Activated T-cell treated with anti-CD3 and anti-CD28 coated beads, Interleukin-2, amount 50 U/mL, for 4 hours (primary cell): ENCODE measurements at places on chromosomes 4 and X.

GRCh38 chrX:34426334-34426733, 230.8 kb downstream of the TMEM47 start:
- DNase-seq, result no peak

- no peak for DNase-seq
These were observed 641.4 kb downstream of the ZNF674 start for GRCh38 chrX:45903781-45904201.

DNA sequence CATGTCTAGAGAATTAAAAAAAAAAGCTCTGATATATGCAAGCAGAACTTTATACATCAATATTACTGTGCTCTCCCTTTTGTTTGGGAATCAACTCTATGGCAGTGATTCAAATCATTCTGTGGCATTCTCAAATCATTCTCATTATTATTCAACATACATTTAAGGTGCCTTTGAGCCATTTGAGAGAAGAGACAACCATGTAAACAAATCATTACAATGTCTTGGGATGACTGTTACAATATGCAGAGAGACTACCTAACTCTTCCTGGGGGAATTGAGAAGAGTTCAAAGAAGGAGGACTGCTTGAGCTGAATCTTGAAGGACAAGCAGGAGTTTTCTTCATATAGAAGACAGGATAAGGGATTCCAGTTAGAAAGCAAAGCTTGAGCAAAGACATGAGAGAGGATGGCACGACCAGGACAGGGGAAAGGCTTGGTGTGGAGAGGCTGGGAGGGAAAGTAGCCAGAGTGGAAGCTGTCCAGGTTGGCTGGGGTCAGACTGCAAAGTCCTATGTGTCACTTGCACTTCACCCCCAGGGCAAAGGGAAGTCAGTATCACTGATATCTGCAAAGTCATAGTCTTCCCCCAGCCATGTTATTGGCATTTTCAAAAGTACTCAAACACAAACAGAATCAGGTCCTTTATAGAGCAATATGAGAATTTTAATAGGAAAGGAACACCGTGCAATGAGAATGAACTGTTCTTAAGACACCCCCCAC, 9.0 kb downstream of the SEC24D start:
- DNase-seq, result no peak

DNA sequence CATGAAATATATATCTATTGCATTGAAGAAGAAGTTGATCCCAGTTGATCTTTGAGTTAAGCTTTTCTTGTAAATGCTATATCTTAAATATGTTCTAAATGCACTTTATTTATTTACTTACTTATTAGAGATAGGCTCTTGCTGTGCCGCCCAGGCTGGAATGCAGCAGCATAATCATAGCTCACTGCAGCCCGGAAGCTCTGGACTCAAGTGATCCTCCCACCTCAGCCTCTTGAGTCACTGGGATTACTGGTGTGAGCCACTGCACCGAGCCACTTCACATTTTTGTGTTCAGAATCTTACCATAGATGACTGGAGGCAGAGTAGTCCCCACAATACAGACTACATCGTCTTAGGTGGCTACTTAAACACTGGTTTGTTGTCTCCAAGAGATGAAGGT, 324.3 kb upstream of the SLIT2 start:
- DNase-seq, result no peak

GRCh38 chr4:154566639-154567204, 3.9 kb downstream of the FGB start:
- DNase-seq, result no peak

GRCh38 chr4:19425146-19425545, 826.6 kb upstream of the SLIT2 start:
- DNase-seq, result no peak

GRCh38 chr4:71449878-71450277, 111.1 kb downstream of the SLC4A4 start:
- DNase-seq, result no peak

GRCh38 chr4:119525771-119526712, 102.6 kb downstream of the PDE5A start:
- DNase-seq, result no peak

- DNase-seq, result no peak
These were observed 3.4 kb upstream of the IGBP1 start for GRCh38 chrX:70129816-70130215.

- no peak for DNase-seq
These were observed 62.1 kb upstream of the LANCL3 start for GRCh38 chrX:37509349-37509748.

- no peak for DNase-seq
These were observed 82.3 kb downstream of the COMMD8 start for GRCh38 chr4:47381172-47381571.

GRCh38 chr4:8939840-8940742, 68.5 kb upstream of the HMX1 start:
- no peak for DNase-seq

- no peak for DNase-seq
These were observed 271.1 kb upstream of the ZFP42 start for GRCh38 chr4:187724456-187724855.

DNA sequence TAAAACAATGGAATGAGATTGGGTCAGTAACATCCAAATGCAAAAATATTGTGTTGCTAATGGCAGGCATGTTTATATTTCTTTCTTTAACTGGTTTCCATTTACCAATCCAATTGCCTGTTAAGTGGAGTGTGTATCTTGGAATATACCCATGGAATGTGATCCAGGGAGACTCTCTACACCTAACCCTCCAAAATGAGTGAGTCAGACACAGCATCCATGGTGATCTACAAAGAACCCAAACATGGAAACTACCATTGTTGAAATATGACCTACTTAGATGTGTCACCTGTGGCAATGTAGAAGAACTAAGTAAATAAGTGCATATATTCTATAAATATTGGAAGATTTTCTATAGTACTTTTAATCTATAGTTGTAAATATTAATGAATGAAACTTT, 110.3 kb downstream of the AREG start:
- no peak for DNase-seq

GRCh38 chr4:147943159-147943638, 211.3 kb downstream of the ARHGAP10 start:
- DNase-seq, result no peak

DNA sequence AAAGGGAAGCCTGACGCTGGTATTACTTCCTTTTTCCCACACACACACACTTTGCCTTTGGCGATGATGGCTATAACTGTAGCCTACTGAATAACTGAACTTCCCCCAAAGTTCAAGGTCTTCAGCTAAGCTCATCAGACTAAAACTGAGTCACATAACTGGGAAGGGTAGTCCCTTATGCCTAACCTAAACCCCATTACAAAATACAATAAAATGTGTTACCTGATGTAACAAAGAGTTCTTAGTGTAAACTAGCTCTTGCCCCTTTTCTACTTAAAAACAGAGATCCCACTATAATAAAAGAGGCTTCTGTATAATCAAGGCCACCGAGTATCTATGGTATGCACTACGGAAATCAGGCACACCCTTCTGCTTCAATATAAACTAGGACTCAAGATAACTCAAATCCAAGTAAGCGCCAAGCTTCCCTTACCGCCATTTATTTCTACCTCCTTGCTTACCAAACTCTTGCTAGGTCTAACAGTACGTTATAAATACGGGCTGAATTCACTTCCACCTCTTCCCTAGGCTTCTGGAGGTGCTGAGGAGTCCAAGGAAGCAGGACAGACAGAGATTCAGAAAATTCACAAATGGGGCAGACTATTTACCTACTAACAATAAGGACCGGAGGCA, 2.4 kb downstream of the OTUD4 start:
- no peak for DNase-seq

GRCh38 chrX:75229774-75230173, 44.1 kb upstream of the UPRT start:
- no peak for DNase-seq

DNA sequence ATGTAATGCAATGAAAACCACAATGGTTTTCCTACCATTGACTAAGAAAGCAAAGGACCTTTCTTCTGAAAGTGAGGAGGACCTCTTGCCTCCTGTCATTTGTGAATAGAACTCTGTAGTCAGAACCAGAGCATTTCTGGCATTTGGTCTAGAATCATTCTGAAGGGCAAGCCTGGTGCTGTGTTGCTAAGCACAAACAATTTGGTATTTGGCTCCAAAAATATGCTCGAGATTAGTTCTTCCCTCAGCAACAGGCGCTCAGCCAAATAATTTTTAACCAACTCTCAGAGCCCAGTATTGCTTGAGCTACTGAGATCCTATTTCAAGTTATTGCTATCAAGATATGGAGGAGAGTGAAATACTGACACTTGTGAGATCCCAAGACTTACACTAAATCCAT, 71.0 kb downstream of the SNCA start:
- no peak for DNase-seq

GRCh38 chr4:70303090-70303489, 31.7 kb upstream of the CABS1 start:
- DNase-seq, result no peak

GRCh38 chr4:185004562-185005218, 13.6 kb upstream of the HELT start:
- no peak for DNase-seq

DNA sequence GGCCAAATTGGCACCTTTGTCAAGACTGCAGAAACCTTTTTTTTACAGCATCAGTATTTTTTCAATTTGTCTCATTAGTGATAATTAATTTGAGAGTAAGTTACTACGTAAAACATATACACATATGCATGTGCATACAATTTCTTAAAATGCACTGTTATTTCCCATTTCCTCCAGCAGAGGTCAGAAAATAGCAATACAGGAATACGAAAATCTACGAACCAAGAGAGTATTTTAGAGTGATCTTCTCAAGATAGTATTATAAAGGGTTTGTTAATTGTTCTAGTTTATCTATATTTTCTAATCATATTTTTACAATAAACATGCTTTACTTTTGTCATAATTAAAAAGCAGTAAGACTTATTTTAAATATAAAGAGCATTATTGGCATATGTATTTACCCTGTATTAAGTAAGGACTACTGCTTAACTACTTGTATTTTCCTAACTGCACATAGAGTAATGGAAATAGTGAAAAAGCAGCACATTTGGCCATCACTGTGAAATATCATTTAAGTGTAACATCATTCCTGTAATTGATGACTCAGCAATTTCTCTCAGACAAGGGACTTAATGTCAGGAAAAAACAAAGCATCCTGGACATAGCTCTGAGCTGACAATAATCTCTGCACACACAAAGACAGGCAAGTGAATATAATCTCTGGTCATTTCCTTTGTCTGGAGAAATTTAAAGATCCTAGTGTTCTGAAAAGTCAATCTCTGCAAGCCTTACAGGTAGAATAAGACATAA, 45.6 kb downstream of the MAOB start:
- no peak for DNase-seq

DNA sequence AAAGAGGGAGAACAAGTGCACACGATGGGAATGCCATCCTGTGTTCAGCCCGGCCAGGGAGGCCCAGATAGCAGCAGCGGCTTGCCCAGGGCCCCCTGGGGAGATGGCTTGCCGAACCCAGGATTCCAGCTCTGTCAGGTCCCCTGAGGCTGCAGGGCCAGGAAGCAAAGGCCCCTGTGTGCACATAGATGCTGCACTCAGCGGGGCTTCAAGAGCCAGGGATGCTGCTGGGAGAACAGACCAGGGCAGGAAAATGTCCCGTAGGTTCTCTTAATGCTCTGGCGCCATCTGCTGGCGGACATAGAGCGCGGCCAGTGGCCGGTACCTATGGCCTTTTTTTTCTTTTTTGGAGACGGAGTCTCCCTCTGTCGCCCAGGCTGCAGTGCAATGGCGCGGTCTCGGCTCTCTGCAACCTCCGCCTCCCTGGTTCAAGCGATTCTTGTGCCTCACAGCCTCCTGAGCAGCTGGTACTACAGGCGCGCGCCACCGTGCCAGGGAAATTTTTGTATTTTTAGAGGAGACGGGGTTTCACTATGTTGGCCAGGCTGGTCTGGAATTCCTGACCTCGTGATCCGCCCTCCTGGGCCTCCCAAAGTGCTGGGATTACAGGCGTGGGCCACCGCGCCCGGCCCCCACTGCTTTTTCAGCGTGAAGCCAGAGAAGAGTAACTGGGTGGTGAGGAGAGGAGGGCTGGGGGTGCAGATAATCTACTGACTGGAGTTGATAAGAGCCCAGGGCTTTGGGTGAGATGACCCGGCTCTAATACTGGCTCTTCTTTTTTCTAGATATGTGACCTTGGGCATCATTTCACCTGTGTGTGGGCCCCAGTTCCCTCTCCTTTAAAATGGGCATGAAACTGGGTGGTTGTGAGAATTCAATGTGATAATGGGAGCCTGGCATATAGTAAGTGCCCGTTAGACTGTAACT, 22.5 kb downstream of the MED28 start:
- DNase-seq, result peak; percentile 68

DNA sequence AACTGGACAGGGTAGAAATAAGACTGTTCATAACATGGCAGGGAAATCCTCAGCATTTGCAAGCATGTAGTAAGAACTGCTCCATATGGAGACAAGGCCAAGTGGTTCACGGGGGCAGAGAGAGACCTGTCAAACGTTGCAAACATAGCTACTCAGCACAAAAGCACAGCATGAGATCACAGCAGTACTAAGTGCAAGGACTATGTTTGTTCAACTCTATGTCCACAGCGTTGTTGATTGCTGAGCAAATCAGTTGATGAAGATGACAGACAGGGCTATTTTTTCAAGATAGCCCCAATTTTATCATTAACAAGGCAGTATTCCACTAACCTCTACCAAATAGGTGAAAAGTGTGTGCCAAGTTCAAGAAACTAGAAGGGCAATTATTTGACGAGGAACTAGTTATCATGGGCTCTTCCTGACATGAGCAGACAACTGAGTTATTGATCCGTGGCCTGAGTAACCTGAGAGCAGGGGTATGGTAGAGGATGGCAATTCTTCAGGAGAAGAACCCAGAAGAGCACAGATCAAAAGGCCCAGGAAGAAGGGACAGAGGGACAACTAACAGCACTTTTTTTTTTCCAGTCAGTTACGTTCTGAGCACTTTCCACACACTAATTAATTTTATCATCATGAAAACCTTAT, 57.4 kb downstream of the SPOCK3 start:
- no peak for DNase-seq

DNA sequence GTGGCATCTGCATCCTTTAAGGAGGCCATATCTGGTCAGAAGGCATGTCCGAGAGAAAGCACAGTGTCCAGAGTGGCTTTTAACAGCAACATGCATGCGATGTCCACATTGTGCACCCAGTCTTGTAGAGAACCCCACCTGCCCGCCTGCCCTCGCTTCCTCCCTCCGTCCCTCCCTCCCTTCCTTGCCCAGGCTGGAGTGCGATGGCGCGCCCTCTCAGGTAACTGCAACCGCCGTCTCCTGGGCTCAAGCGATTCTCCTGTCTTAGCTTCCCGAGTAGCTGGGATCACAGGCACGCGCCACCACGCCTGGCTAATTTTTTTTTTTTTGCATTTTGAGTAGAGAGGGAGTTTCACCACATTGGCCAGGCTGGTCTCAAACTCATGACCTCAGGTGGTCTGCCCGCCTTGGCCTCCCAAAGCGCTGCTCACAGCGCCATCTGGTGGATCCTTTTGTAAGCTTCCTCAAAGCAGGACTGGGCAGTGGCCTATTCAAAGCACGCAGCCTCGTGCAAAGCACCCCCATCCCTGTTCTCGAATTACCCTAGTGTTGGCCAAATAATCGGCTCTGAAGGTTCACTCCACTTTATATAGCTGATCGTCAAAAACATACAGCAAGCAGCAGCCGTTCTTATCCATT, 15.0 kb downstream of the BRCC3 start:
- peak; percentile 40 for DNase-seq

- no peak for DNase-seq
These were observed 156.8 kb downstream of the GRXCR1 start for GRCh38 chr4:43049326-43049725.
